ENCODE measurements at places on chromosomes 6 and 20. TPM values are rescaled to one million over a fixed set of nuclear protein-coding genes. Genes with fewer than 3 reads are reported as not detected.

DNA sequence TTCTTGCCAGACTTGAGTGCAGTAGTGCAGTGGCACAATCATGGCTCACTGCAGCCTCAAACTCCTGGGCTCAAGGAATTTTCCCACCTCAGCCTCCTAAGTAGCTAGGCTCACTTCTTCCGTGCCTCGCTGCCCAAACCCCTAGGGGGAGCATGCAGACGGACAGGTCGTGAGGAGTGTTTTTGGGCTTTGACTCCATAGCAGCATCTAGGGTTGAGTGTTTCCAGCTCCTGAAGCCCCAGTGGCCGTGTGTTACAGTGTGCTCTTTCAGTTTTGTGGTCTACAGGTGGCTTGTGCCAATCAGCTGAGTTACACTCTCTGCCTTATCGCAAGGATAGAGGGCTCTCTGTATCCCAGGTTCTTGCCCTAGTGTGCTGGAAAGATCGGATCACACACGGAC, 33.4 kb downstream of the NCOA3 start:
- DNase-seq = peak; percentile 81

DNA sequence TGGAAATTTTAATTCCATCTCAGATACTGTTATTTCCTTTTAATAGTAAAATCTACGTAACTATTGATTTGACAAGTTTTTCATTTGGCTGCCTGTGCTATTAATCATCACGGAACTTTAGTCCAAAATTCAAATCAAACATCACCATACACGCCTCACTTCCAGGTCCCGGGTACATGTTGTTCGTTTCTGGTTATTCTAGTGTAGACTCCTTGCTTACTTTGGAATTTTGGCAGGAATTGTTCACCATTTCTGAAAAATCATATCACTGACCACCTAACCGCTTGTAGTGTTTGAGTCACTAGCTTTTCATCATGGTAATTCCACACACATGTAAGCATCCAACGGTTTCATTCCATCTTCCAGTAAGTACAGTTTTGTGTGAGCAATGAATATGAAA, 98.0 kb upstream of the NHSL1 start:
- DNase-seq = no peak

DNA sequence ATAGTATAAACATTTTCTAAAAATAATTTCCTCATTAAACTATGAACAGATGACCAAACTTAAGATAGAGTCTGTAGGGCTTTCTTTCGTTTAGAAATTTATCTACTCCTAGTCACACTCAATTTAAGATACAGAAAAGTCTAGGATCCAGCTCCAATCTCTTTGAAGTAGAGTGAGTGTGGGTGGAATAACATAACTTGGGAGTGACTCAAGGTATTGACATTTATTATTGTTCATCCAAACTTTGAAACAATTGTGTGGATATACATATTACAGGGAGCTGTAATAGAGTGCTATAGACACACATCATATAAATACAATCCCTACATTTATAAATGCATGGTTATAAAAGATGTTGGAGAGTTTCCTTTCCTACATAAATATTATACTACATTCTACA, 715.2 kb upstream of the MANEA start:
- no peak for DNase-seq

- DNase-seq = no peak
These were observed 403.3 kb downstream of the EPM2A start for GRCh38 chr6:145332011-145332410.

DNA sequence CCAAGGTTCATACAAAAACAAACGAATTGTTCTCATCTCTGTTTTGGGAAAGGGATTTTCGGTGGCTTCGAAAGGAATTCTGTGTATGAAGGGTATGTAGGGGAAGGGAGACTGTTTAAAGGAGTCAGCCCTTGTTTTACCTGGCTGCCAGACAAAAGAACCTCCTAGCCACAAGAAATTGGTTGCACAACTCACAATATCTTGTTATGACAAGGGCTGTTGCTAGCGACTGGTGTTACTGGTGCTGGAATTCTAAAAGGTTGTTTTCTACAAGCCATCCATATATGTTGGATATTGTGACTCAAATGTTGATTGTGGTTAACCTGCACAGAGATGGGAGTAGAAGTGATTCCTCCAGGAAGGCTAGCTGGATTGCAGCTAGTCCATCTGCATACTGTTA, 34.6 kb upstream of the CITED2 start:
- no peak for DNase-seq

GRCh38 chr20:54485631-54486030, 10.2 kb downstream of the DOK5 start:
- no peak for DNase-seq

- DNase-seq = peak; percentile 68
These were observed 845 bp upstream of the ANKRD60 start for GRCh38 chr20:58229198-58229798.

GRCh38 chr6:145727817-145728388, 7.4 kb downstream of the EPM2A start:
- no peak for DNase-seq

DNA sequence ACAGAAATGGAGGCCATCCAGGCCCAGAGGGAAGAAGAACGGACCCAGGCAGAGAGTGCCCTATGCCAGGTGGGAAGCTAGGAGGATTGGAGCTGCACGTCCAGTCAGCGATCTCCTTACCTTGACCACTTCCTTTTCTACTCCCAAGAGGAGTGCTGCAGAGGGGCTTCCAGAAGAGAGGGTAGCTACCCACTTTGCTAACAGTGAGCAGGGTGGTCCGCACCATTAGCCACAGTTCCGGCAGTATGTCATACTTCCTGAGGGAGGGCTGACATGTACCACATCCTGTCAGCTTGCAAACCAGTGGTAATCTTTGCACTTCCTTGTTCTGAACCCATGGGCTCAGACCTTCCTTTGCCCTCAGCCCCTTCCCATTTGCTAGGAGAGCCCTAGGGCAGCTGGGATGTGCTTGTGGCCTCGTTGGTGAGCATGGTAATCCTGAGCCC, 35.4 kb downstream of the CEP250 start:
- no peak for DNase-seq

DNA sequence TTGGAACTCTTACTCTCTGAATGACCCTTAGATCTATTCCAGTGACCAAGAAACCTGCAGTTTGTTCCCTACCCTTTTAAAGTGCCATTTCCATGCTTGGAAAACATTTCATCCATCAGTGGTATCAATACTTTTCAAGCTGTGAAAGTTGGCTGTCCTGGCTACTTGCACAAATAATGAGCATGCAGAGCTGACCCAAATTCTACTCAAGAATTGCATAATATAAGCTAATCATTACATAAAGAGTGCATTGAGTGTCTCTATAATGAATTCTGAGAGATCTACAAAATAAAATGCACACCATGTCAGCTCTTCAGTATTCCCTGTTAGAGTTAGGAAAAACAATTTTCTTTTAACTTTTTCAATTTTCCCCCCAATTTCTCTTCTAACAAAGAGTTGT, 181.3 kb upstream of the HS3ST5 start:
- no peak for DNase-seq

DNA sequence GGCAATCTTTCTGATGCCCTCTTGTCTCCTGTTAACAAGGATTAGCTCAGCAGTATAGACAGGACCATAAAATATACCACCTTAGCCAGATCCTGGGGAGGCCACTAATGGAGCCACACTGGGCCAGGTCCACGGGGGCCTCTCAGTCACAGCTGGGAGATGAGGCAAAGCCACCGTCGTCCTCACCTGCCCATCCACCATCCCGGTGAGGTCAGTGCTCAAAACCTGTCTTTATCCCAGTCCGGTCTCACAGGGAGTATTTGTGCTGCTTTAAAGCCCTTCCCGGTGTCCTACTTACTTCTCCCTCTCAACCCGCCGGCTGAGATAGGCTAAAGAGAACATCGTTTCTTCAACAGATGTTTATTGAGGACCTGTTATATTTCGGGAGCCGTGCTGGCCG, 104.3 kb downstream of the EDN3 start:
- DNase-seq = no peak

- no peak for DNase-seq
These were observed 1.3 kb upstream of the NDUFAF4 start for GRCh38 chr6:96899019-96899418.

GRCh38 chr6:119446115-119446554, 96.6 kb upstream of the MAN1A1 start:
- DNase-seq = no peak

DNA sequence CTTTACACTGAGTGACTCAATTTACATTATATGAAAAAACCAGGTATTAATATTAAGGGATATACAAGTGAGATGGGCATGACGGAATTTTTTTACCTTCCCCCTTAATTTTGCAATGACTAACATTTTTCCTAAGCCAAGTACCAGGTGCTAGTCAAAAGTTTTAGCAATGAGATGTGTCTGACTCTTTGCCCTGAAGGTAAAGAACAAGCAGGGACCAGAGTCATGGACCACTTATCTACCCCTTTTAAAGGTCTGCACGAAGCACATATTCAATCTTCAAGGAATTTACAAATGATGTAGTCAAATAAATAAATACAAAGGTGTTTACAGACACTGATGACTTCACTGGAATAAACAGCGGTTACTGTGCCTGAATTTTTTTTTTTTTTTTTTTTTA, 1.4 kb downstream of the GLO1 start:
- no peak for DNase-seq

DNA sequence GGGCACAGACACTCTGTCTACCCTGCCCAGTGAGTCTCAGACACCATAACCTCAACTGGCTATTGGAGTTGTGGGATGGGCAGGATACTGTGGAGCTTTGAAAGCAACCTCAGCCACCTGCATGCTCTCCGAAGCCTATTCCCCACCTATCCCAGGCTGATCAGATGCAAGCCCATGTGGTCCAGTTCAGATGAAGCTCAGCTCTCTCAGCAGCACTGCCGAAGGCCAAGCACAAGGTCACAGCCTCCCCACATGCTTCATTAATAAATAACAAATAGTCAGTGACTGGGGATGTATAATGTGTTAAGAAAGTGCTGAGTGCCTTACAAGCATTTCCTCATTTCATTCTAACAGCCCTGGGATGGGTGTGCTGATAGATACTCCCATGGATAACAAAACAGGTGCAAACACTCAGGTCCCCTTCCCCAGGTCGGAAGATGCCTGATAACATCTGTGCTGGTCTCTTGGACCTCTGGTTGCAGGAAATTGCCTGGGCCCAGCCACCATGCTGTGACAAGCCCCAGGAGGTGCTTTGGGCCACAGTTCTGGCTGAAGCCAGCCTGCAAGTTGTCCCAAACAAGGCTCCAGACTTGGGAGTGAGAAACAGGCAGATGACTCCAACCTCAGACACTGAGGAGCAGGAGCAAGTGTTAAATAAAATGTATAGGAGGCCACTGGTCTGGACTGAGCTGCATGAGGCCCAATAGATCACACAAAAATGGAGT, 3.7 kb downstream of the ACSS1 start:
- no peak for DNase-seq

GRCh38 chr6:98834060-98835031, at the start of gene POU3F2:
POU3F2 (plus strand) TSS chr6:98834574; CDS start chr6:98834874, 300 bp downstream.
- DNase-seq = peak; percentile 98

- peak; percentile 67 for DNase-seq
These were observed 1.6 kb downstream of the TPBG start for GRCh38 chr6:82365016-82365795.

DNA sequence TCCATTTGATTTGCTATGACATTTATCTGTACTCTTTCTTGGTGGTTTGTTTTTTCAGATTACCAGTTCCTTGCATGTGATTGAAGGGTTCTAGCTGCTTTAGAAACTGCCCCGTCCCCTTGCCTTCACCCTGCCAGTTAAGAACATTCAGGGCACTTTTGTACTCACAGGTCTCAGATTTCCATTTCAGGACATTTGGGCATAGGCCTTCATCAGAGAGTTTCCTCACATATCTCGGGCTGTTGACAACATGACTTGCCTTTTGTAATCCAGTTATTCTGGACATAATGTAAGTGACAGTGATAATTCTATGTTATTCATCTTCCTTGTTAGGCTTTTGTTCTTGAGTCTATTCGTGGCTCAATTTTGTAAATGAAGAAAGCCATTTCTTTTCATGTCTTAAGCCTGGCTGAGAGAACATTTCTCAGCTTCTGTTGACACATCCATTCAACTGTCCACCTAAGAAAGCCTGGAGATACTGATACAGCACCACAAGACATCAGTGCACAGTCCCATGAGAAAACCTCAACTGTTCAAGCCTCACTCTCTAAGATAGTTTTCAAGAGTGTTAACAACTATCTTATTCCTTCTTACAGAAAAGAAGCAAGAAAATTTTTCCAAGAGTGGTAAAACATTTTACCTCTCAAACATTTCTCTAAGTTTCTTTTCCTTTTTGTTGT, 209.3 kb upstream of the SGK1 start:
- DNase-seq = no peak

GRCh38 chr20:3980260-3981131, 34.9 kb downstream of the RNF24 start:
- no peak for DNase-seq

DNA sequence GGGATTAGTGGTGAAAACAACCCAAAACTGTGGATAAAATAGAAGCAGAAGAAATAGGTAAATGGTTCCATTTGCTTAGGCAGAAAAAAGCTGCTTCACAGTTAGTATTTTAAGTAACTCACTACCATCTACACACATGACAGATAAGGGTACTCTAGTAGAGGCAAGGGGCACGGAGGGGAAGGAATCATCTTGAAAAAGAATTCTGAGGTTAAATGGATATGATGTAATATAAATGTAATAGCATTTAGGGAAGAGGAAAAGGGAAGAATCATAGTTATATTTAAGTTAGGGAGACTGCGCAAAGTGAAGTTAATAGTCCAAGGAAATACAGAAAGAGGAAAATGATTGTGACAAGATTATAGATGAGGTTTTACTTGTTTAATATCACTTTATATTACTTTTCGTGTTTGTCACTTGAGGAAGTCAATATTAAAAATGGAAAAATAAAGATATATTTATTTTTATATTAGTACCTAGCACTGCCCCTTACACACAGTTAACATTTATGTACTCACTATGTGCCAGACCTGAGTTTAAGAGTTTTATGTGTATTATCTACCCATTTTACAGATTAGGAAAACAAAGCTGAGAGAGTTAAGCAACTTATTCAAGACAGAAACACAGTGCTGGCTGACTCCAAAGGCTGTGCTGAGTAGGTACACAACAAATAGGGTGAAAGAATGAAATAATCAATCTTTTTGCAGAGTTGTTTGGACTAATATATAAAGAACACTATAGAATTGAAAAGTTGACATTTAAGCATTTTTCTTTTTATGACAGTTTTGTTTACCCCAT, 128.1 kb downstream of the REV3L start:
- DNase-seq = no peak

- no peak for DNase-seq
These were observed 22.6 kb downstream of the PIGU start for GRCh38 chr20:34654207-34654744.

GRCh38 chr6:7249391-7249790, 63.6 kb downstream of the SSR1 start:
- DNase-seq = no peak

The STMND1 gene
- total RNA-seq = not detected

The RAET1G gene
- total RNA-seq = not detected

The SPATS1 gene
- total RNA-seq = not detected

The LGSN gene
- 0.13 TPM for total RNA-seq

The PAK5 gene
- 0.20 TPM for total RNA-seq

The MATN4 gene
- total RNA-seq = 0.11 TPM

The PHACTR1 gene
- total RNA-seq = 15.9 TPM

The C6orf163 gene
- 1.4 TPM for total RNA-seq

The MCHR2 gene
- not detected for total RNA-seq

The FAM83B gene
- total RNA-seq = 5.7 TPM

The SLC44A4 gene
- total RNA-seq = 3.3 TPM

The ECT2L gene
- total RNA-seq = not detected

The PDYN gene
- total RNA-seq = 0.59 TPM

The PSORS1C1 gene
- total RNA-seq = 0.48 TPM
